Forelimb muscle (tissue), 1 donor: ENCODE measurements at places on chromosomes 3 and 15. TPM values are rescaled to one million over a fixed set of nuclear protein-coding genes. Genes with fewer than 3 reads are reported as not detected.

Gene TMEM158
- 0.87 TPM for polyA plus RNA-seq

- no peak for DNase-seq
Observed at GRCh38 chr3:1535361-1535760, 442.5 kb downstream of the CNTN6 start.

Gene SERPINI2
- 0.20 TPM for polyA plus RNA-seq

GRCh38 chr3:172107403-172107802 is 68.0 kb downstream of the FNDC3B start:
- no peak for DNase-seq

Gene SLC6A1
- polyA plus RNA-seq: 2.4 TPM

GRCh38 chr3:16181361-16181760 is 6.9 kb downstream of the GALNT15 start:
- DNase-seq: no peak

Gene ESYT3
- 20.7 TPM for polyA plus RNA-seq

DNA sequence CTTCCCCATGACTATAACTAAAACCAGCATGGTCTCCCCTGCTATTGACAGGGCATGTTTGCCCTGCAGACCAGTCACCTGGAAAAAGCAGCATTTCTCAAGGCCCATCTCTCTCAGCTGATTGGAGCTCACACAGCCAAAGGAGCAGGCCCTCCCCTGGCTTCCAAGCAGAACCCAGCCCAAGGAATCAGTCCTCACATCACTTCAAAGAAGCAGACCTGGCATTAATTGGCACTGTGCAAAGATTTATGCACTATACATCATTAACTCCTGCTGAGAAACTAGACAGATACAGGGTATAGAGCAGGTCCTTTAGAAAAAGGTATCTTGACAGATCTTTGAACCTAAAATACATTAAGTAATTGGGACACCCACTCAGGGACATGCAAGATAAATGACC is 323.8 kb upstream of the PPP2R3A start:
- DNase-seq: no peak

DNA sequence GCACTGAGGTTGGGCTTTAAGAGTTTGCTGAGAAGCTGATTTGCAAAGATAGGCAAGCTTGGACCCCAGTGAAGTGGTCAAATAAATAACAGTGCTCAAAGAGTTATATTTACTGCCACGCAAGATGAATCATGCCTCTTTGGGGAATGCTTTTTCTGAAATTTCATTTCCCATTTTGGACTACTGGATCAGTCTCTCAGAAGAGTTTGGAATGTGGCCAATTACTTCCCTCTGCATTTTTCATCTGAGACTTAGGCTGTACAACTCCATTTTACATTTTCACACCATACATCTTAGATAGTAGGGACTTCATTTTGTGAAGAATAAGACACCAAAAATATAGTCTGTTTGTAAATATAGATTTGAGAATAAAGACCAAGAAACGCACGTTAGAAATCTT is 419.7 kb downstream of the FGF12 start:
- DNase-seq: no peak

Gene ZPLD1
- polyA plus RNA-seq: not detected

GRCh38 chr15:62877276-62877857 is 165.2 kb upstream of the TPM1 start:
- DNase-seq: no peak

GRCh38 chr3:24320601-24321000 is 174.0 kb downstream of the THRB start:
- no peak for DNase-seq

DNA sequence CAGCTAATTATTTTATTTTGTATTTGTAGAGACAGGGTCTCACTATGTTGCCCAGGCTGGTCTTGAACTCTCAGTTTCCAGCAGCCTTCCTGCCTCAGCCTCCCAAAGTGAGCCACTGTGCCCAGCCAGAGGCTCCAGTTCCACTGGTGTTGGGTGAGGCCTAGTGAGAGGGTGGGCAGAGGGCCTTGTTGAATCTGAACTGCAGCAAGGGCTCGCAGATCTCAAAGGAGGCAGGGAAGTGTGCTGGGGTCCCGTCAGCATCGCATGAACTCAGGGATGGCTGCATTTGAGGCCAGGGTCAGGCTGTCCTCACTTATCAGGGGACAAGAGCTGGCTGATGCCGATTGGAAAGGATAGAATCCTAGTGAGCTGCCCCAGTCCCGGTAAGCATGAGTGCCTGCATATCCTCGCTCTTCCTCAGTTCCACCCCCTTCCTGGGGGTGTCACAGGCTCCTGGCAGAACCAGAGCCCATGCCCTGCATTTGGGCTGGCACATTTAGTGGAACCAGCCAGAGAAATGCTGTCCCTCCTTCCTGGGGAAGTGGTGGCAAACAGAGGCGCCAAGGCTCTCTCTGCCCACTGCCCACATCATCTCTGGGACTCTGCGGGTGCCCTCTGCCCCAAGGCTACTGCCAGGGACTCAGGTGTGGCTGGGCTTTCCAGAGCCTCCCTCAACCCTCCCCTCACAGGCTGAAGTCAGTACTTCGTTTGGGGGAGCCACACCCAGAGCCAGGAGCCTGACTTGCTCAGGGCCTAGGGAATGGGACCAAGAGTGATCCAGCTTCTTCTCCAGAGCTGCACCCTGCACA is 24.1 kb downstream of the ALS2CL start:
- no peak for DNase-seq
